Smooth muscle cell of bladder (primary cell): ENCODE measurements at places on chromosomes 2 and 18. TPM values are rescaled to one million over a fixed set of nuclear protein-coding genes. Genes with fewer than 3 reads are reported as not detected.

The COL5A2 gene
- 779 and 785 TPM in 2 replicates for total RNA-seq

The IL1A gene
- total RNA-seq = 2.3 and 7.5 TPM in 2 replicates

The CTAGE1 gene
- not detected in 2 replicates for total RNA-seq

The WDR12 gene
- 22.5 and 34.9 TPM in 2 replicates for total RNA-seq

The SAG gene
- not detected in 2 replicates for total RNA-seq

The FBXO36 gene
- total RNA-seq = 2.3 and 3.8 TPM in 2 replicates

The SNX17 gene
- 138 and 143 TPM in 2 replicates for total RNA-seq

The SEPTIN2 gene
- total RNA-seq = 358 and 366 TPM in 2 replicates

The GPR45 gene
- total RNA-seq = not detected in 2 replicates

The C2orf74 gene
- 8.7 and 14.6 TPM in 2 replicates for total RNA-seq
